Right renal pelvis (tissue), 4 donors: ENCODE measurements at places on chromosomes 2 and 18. TPM values are rescaled to one million over a fixed set of nuclear protein-coding genes. Genes with fewer than 3 reads are reported as not detected.

The LINC00305 gene
- polyA plus RNA-seq = 5.2 TPM

The MLPH gene
- polyA plus RNA-seq = 1.1 TPM

The MC2R gene
- polyA plus RNA-seq = not detected

The COL6A3 gene
- polyA plus RNA-seq = 243 TPM

The GALNT3 gene
- 17.6 TPM for polyA plus RNA-seq

The CCBE1 gene
- polyA plus RNA-seq = 29.6 TPM

The CNDP1 gene
- polyA plus RNA-seq = 1.1 TPM

The G6PC2 gene
- polyA plus RNA-seq = 0.05 TPM

The WBP1 gene
- 111 TPM for polyA plus RNA-seq

The ASAP2 gene
- polyA plus RNA-seq = 57.5 TPM

The ZNF396 gene
- polyA plus RNA-seq = 8.1 TPM

The SCG2 gene
- 1.8 TPM for polyA plus RNA-seq

DNA sequence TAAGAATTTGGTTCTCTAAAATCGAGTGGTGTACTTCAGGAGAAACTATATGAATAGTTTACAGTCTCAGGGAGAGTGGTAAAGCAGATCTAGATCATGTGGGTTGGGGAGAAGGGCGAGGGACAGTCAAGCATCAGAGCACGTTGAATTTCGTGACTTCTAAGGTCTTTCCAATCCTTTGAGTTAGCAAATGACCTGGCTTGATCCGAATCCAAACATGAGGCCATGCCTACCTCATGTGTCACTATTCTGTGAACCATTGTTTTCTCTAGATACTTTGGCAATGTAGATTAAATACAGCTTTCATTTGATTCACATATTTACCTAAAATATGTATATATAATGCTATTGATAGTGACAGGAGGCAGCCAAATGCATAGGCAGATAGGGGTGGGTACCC is 674.9 kb downstream of the NYAP2 start:
- DNase-seq = no peak

- no peak for DNase-seq
Measured at GRCh38 chr2:225004597-225004996, 37.7 kb downstream of the DOCK10 start.

- no peak for DNase-seq
Measured at GRCh38 chr2:144198116-144198515, 321.8 kb downstream of the ZEB2 start.

DNA sequence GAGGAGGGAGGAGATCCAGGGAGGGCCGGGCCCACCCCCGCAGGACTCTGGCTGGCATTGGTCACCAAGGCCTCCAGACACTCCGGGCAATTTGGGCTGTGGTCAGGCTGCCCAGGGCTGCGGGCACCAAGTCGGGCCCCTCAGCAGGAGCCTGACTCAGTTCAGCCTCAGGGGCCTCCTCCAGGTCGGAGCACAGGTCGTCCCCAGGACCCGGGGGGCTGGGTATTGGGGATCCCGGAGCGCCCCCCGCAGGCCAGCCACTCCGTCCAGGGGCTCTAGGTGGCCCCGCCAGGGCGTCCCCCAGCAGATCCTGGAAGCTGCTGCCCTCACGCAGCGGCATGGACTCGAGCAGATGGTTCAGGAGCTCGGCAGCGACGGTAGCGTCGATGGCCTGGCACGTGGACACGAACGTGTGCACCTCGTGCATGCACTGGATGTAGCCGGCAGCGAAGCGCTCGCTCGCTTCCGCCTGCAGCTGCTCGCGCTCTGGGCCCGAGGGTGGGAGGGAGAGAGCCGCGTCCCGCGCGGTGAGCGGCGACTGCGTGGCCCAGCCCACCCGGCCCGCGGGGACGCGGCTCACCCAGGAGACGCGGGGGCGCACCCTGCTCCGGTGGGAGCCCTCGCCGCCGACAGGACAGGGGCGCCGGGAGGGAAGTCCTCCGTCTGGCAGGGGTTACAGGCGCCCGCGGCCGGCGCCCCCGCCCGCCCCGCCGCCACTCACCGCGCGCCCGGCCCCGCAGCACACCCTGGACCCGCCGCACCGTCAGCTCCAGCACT is 884 bp downstream of the HES6 start:
- no peak for DNase-seq

DNA sequence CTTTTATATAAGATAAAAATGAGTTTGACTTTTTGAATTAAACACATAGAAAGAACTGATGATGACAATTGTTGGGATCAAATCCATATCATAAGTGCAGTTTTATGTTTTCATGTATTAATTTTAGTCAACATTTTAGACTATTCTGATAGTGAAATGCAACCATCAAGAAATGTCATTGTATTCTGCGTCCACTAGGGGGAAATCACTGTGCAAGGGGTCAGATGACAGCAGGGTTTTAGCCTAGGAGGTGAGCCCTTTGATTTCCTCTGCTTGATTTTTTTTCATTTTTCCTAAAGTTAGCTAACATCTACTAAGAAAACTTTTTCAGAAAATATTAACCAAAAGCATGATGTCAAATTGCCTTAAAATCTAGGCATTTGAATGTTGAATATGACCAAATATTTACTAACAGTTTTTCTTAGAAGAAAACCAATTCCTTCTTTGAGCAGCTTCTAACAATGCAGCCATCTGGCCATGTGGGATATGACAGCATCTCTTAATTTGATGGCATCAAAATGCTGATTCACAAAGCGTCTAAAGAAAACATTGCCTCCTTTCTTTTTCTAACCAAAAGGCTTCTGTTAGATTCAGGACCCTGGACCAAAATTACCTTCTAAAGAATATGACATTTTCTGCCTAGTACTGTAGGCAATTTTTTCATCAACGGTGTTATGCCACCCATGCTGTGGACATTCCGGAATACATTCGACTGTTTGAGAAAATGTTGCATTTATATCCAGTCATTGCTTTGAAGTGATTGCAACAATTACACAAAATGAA is 141.5 kb downstream of the SPHKAP start:
- no peak for DNase-seq

GRCh38 chr18:12883372-12883683 is 709 bp downstream of the PTPN2 start:
- DNase-seq = no peak

- no peak for DNase-seq
Measured at GRCh38 chr2:71006955-71007799, 12.5 kb upstream of the TEX261 start.

DNA sequence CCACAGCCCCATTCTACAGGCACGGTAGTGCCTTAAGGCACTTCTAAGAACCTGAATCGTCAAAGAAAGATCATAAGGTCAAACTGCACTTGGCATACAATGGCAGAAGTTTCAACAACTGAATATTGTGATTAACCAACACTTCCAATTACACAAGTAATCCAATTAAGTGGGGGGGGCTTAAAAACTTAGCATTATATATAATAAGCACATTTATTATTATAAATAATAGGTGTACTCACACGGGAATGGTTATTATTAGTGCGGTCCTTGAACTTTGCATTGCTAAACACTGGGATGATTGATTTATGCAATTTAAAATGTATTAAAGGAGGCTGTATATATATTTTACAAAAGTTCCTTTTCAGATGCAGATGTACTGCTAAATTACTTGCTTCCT is 7.6 kb downstream of the APCDD1 start:
- no peak for DNase-seq

GRCh38 chr18:45557779-45558178 is 57.5 kb upstream of the SLC14A2 start:
- no peak for DNase-seq

GRCh38 chr2:121210691-121211090 is 74.3 kb downstream of the TFCP2L1 start:
- no peak for DNase-seq

- no peak for DNase-seq
Measured at GRCh38 chr2:2881499-2881898, 496.1 kb downstream of the EIPR1 start.
